GDM1 (cell line): ENCODE measurements at places on chromosomes 6 and 20.

GRCh38 chr20:53623454-53624211 lies 30.0 kb upstream of the ZNF217 start:
- peak; percentile 61 for DNase-seq

- no peak for DNase-seq
Observed at GRCh38 chr6:15473174-15473573, 189.7 kb downstream of the DTNBP1 start.

DNA sequence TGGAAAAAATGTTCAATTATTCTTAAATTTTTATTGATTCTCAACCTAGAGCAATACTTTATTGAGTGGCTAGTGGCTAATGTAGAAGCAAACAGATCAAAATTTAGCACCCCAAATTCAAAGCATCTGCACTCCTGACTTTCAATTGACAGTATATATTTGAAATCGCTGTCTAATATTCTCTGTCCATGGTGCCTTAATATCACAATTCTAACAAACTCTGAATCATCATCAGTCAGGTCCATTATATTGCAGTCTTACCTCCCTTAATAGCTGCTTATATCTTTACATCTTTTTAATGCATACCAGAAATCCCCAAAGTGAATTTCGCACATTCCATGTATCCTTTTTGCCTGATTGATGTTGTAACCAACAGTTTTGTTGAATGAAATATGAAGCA lies 134.9 kb downstream of the THEMIS start:
- DNase-seq, result no peak

DNA sequence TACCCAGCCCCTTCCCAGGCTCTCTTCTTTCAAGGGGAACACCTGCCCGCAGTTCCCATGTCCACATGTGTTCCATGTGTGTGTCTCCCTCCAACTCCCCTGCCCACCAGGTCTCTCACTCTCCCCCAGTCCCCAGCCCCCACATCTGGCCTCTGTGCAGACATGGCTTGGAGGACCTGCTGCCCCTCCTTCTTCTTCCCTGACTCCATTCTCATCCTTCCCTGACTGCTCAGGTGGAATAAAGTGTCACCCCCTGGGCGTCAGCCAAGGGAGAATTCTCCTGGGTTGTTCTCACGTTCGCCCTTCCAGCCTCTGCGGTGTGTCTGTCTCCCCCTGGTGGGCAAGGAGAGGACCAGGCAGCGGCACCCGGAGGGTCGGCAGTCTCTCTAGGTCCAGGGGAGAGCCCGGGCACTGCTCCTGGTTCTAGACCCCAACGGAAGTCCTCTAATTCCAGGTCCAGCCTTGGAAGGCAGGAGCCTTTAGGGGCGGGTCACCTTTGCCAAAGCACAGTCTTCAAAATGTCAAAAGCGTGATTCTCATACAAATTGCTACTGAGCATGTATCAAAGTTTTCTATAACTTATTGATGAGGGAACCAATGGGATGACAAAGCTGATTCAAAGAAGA lies 50.5 kb downstream of the EBF4 start:
- peak; percentile 33 for DNase-seq

DNA sequence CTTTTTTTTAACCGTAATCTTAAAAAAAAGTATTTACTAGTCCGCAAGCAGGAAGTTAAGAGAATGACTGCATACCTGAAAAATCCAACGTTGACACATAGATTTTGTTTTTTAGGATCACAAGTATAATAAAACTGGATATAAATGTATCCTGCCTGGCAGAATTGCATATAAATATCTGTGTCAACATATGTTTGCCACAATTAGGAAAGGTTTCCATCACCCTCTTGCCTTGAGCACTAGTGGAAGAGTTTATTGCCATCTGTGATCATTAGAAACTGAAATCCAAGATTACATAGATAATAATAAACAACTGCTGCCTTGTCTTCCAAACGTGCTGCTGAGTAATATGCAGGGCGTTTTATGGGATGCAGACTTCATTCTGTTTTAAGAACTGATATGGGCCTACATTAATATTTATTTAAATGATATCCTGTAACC lies 27.9 kb downstream of the PLEKHG1 start:
- no peak for DNase-seq

GRCh38 chr20:63626424-63627128 lies at the start of gene GMEB2:
Gene GMEB2, minus strand, starts transcription at chr20:63627101. Its CDS starts 7,704 bp downstream, at chr20:63619397.
- peak; percentile 81 for DNase-seq

DNA sequence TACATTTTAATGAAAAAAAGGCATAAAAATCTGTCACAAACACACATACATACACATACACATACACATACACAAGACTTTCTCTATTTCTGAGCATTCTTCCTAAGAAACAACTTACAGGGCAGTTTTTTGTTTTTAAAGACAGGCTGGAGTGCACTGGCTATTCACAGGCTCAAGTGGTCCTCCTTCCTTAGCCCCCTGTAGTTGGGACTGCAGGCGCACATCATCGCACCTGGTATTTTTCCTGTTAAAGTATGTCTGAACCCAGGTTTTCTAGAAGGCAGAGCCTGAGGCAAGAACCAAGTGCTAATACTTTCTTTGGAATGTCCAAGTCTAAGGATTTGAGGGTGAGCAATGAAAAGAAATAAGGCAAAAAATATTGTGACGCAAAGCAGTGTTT lies 41.3 kb upstream of the ELOVL5 start:
- DNase-seq, result no peak

DNA sequence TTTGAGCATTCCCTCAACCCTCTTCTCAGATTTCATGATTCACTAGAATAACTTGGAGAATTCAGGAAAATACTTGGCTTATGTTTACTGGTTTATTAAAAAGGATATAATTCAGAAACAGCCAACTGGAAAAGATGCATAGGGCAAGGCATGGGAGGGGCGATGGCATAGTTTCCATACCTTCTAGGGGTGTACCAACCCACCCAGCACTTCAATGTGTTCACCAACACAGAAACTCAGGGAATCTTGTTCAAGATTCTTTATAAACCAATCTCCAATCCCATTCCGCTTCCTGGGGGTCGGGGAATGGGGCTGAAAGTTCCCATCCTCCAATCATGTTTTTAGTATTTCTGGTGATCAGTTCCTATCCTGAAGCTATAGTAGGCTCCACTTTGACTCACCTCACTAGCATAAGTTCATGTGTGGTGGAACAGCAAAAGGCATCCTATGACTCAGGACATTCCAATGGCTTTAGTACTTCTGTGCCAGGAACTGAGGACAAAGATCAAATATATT lies 164.4 kb downstream of the SIM1 start:
- DNase-seq, result no peak

GRCh38 chr6:21615504-21615903 lies 22.0 kb downstream of the SOX4 start:
- no peak for DNase-seq

- DNase-seq, result no peak
Observed at GRCh38 chr6:105740946-105741645, 338.2 kb upstream of the PREP start.

GRCh38 chr6:147366290-147366689 lies 142.2 kb upstream of the SAMD5 start:
- DNase-seq, result no peak

- peak; percentile 59 for DNase-seq
Observed at GRCh38 chr6:36123270-36124139, 6.8 kb upstream of the MAPK13 start.

- no peak for DNase-seq
Observed at GRCh38 chr20:12413116-12413515, 495.4 kb downstream of the BTBD3 start.

- DNase-seq, result no peak
Observed at GRCh38 chr6:18021166-18021850, 33.9 kb upstream of the KIF13A start.

DNA sequence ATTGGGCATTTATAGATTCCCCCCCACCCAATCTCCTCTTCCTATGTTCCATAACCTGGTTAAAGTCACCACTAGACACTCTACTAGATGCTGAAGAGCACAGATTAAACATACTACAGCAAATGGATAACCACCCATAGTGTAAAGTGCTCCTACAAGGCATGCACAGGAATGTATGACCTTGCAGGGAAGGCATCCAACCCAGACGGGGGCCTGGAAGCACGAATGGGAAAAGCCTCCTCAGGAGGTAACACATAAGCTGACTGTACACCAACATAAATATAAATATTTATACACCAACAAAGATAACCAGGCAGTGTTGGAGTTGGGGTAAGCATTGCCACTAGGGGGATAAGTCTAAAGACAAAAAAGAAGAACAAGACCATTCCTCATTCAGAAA lies 691.7 kb downstream of the GRIK2 start:
- no peak for DNase-seq

DNA sequence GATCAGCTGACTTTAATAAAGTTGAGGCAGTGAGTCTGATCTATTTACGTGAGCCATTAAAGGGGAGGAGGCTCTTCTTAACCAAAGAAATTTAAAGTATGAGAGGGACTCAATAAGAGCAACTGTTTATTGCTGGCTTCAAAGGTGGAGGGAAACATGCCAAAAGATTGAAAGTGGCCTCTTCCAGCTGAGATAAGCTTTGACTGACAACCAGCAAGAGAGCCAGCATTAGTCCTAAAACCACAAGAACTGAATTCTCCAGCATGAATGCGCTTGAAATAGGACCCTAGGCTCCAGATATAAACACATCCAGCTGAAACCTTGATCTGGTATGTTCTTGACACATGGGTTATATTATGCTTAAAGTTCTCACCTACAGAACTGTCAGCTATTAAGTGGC lies 123.1 kb upstream of the GJE1 start:
- DNase-seq, result no peak

- DNase-seq, result no peak
Observed at GRCh38 chr6:57226221-57226620, 4.1 kb upstream of the RAB23 start.

DNA sequence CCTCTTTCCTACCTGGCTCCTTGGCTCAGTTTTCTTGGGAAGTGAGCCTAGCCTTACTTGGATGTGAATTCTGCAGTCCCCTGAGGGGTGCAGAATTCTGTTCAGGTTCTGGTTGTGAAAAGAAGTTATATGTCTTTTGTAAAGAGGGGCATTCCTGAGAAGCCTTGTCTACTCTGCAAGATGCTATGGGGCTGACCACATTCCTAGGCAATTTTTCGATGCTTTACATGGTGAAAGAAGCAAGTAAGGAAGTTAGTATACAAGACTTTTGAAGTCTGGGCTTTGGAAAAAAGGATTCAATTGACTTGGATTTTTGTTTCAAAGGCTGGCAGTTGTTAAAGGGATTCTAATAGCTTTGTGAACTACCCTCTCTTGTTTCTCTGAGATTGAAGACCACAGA lies 167.9 kb upstream of the STMND1 start:
- no peak for DNase-seq

GRCh38 chr6:13412211-13412610 lies 75.2 kb downstream of the GFOD1 start:
- DNase-seq, result no peak

GRCh38 chr6:56491606-56492328 lies 150.9 kb downstream of the DST start:
- no peak for DNase-seq

DNA sequence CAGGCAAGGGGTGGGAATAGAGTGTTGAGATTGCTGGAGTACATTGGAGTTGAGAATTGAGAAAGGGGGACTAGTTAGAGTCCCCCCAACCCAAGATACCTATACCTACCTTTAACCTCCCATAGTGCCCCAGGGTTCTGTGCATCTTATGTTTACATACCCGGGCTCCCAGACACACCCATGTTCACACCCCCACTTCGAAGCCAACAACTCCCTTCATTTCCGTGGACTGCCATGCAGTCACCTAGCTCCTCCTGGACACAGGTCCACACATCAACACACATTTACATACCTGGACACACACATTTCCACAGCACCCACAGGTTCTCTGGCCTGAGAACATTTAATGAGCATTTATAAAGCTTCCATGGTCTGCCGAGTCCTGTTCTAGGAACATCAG lies 5.1 kb downstream of the TMEM63B start:
- no peak for DNase-seq

DNA sequence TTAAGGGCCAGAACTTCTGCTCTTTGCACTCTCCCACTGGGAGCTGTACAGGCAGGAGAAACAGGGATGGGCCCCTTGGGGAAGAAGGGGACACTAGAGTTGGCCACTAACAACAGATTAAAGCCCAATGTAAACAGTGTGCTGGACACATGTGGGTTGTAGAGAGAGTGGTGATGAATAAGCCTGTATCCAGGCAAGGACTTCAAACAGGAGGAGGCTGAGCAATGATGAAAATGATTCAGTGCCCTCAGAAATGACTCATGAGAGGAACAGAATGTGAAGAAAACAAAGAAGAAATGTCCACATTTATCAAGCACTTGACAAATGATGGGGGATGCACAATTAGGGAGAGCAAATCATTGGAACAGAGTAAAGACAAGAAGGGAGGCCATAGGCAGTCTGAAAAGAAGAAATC lies 242.3 kb downstream of the TBX18 start:
- no peak for DNase-seq
